ENCODE measurements at places on chromosomes 2 and 18. TPM values are rescaled to one million over a fixed set of nuclear protein-coding genes. Genes with fewer than 3 reads are reported as not detected.

The RGPD3 gene
- 0.11 TPM for total RNA-seq

The STEAP3 gene
- total RNA-seq: 26.6 TPM

The GAD1 gene
- total RNA-seq: not detected

The CCDC68 gene
- 46.8 TPM for total RNA-seq

- no peaks in the 10 kb centered on the region for H3K36me3 ChIP-seq
- peaks cover 17% of the 10 kb centered on the region for H3K27me3 ChIP-seq
- peaks cover 3% of the 10 kb centered on the region for H3K4me1 ChIP-seq
- H3K27ac ChIP-seq: no peak overlapping the region
Measured at GRCh38 chr2:241864168-241864849, 5.2 kb upstream of the RTP5 start.

DNA sequence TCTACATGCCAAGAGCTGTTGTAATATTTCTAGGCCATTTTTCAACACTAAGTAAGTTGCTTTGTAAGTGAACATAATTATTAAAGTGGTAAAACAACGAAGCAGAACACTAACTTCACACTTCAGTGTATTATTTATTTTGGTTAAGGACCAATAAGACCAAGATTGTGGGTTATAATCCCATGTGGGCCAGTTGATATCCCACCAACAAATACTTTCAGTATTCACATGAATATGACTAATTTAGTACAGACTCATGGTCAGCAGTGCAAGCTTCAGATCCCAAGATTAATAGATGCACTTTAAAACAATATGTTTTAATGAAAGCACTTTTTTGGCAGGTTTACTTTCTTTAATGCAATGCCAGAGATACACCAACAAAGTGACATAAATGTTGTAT, 154.3 kb downstream of the LCLAT1 start:
- no peaks in the 10 kb centered on the region for H3K36me3 ChIP-seq
- H3K27ac ChIP-seq: no peak overlapping the region
- no peaks in the 10 kb centered on the region for H3K27me3 ChIP-seq
- DNase-seq: no peak
- no peak overlapping the region for H3K4me3 ChIP-seq

DNA sequence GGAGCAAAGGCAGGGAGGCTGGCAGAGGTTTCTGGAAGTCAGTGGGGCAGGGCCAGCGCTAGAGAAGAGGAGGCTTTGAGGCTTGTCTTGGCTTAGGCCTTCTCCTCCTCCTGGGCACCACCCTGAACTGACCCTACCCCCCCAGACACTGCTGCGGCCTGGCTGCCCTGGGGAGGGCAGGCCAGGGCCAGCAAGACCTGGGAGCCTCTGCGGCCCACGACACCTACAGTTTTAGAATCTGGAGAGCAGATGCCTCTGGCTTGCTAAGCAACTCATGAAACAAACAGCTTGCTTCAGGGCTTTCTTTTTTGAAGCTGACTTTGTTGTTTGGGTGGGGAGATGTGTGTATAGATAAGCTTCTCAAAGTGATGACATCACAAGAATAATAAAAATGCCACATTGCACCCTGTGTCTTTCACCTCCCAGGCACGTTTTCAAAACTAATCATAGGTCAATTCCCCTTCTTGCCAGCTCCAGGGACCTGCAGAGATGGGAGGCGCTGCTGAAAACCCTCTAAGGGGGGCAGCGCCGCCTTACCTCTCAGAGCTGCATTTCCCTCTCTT, 46.2 kb upstream of the SMAD7 start:
- no peak overlapping the region for H3K4me3 ChIP-seq
- DNase-seq: no peak
- H3K36me3 ChIP-seq: no peaks in the 10 kb centered on the region
- peaks cover 7% of the 10 kb centered on the region for H3K4me1 ChIP-seq
- no peak overlapping the region for H3K27ac ChIP-seq

DNA sequence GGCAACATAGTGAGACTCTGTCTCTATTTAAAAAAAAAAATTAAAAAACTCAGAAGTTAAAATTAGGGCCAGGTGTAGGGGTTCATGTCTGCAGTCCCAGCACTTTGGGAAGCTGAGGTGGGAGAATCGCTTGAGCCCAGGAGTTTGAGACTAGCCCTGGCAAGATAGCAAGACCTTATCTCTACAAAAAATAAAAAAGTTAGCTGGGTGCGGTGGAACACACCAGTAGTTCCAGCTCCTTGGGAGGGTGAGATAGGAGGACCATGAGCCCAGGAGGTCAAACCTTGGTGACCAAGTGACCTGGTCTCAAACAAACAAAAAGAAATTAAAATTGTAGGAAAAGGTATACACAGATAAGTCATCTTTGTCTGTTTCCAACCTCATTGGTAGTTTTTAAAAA, 11.3 kb downstream of the TTLL4 start:
- H3K36me3 ChIP-seq: no peaks in the 10 kb centered on the region
- H3K27me3 ChIP-seq: no peaks in the 10 kb centered on the region
- no peaks in the 10 kb centered on the region for H3K4me1 ChIP-seq

GRCh38 chr18:3525870-3526420, 76.0 kb downstream of the TGIF1 start:
- no peaks in the 10 kb centered on the region for H3K4me1 ChIP-seq
- no peak overlapping the region for H3K4me3 ChIP-seq
- no peak overlapping the region for H3K27ac ChIP-seq
- H3K36me3 ChIP-seq: no peaks in the 10 kb centered on the region

- DNase-seq: no peak
- H3K4me3 ChIP-seq: no peak overlapping the region
- H3K36me3 ChIP-seq: no peaks in the 10 kb centered on the region
- no peaks in the 10 kb centered on the region for H3K4me1 ChIP-seq
- no peak overlapping the region for H3K27ac ChIP-seq
Measured at GRCh38 chr18:59834267-59834666, 65.5 kb upstream of the PMAIP1 start.

- no peak overlapping the region for H3K27ac ChIP-seq
- H3K27me3 ChIP-seq: no peaks in the 10 kb centered on the region
- H3K4me3 ChIP-seq: no peak overlapping the region
- no peaks in the 10 kb centered on the region for H3K4me1 ChIP-seq
- DNase-seq: no peak
Measured at GRCh38 chr2:62498739-62499138, 7.3 kb downstream of the TMEM17 start.

DNA sequence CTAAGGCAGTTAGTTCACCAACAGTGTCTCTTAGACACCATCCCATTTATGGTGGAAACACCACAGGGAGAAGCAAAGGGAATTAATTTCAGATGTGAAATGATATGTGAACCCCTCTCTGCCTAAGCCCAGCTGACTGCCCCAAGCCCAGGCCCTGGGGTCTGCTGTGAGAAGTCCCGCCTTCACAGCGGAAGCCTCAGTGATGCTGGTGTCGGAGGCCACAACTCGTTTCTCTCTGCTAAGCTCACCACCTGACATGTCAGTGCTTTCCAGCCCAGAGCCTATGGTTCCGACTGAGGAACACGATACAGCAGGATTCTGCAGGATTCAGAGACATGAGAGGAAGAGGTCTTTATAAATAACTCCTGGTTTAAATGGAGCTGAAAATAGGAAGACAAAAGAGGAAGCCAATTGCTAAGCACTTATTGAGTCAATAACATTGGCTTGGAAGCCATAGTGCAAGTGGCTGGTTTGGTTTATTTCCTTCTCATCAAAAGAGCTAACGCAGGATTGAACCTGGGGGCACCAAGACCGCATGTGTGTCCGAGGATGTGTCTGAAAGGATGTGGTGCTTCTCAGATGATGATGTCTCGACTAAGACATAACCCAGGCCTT, 21.9 kb upstream of the LOXHD1 start:
- H3K4me1 ChIP-seq: no peaks in the 10 kb centered on the region
- H3K36me3 ChIP-seq: no peaks in the 10 kb centered on the region
- H3K4me3 ChIP-seq: no peak overlapping the region
- no peak for DNase-seq

GRCh38 chr2:46258937-46259776, 38.0 kb upstream of the EPAS1 start:
- DNase-seq: no peak
- no peaks in the 10 kb centered on the region for H3K27me3 ChIP-seq
- H3K27ac ChIP-seq: no peak overlapping the region
- no peaks in the 10 kb centered on the region for H3K4me1 ChIP-seq

GRCh38 chr2:233799087-233799665, 21.0 kb downstream of the MROH2A start:
- no peaks in the 10 kb centered on the region for H3K36me3 ChIP-seq
- no peaks in the 10 kb centered on the region for H3K4me1 ChIP-seq
- no peak for DNase-seq
- H3K27me3 ChIP-seq: no peaks in the 10 kb centered on the region

GRCh38 chr2:122070241-122070731, 314.8 kb downstream of the TSN start:
- DNase-seq: no peak
- H3K4me1 ChIP-seq: no peaks in the 10 kb centered on the region
- no peak overlapping the region for H3K27ac ChIP-seq
- no peaks in the 10 kb centered on the region for H3K27me3 ChIP-seq
- no peak overlapping the region for H3K4me3 ChIP-seq

GRCh38 chr2:46829231-46829995, 86.2 kb downstream of the MCFD2 start:
- H3K4me1 ChIP-seq: no peaks in the 10 kb centered on the region
- no peak overlapping the region for H3K27ac ChIP-seq
- peak; percentile 12 for DNase-seq
- no peaks in the 10 kb centered on the region for H3K36me3 ChIP-seq
- no peaks in the 10 kb centered on the region for H3K27me3 ChIP-seq

DNA sequence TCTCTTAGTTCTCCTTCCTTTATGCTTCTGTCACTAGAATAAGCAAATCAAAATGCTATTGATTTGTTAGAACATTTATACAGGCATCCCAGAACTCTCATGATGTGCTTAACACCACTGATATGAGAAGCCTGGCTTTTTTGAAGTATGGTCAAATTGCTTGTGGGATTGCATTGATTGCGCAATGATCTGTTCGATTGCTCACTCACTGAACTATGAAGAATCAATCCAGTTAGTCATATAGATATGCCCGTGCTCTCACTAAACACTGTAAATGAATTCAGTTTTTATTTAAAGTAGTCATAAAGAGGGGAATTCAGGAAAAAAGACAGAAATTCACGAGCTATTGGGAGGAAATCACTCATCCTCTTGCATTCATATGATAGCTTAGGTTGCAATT, 1237.8 kb downstream of the SUCLG1 start:
- no peaks in the 10 kb centered on the region for H3K36me3 ChIP-seq
- DNase-seq: no peak
- no peak overlapping the region for H3K27ac ChIP-seq
- H3K27me3 ChIP-seq: no peaks in the 10 kb centered on the region
- H3K4me3 ChIP-seq: no peak overlapping the region

GRCh38 chr2:170350929-170351826, 173.2 kb downstream of the MYO3B start:
- H3K36me3 ChIP-seq: no peaks in the 10 kb centered on the region
- no peak for DNase-seq
- H3K27ac ChIP-seq: no peak overlapping the region
- no peaks in the 10 kb centered on the region for H3K27me3 ChIP-seq

DNA sequence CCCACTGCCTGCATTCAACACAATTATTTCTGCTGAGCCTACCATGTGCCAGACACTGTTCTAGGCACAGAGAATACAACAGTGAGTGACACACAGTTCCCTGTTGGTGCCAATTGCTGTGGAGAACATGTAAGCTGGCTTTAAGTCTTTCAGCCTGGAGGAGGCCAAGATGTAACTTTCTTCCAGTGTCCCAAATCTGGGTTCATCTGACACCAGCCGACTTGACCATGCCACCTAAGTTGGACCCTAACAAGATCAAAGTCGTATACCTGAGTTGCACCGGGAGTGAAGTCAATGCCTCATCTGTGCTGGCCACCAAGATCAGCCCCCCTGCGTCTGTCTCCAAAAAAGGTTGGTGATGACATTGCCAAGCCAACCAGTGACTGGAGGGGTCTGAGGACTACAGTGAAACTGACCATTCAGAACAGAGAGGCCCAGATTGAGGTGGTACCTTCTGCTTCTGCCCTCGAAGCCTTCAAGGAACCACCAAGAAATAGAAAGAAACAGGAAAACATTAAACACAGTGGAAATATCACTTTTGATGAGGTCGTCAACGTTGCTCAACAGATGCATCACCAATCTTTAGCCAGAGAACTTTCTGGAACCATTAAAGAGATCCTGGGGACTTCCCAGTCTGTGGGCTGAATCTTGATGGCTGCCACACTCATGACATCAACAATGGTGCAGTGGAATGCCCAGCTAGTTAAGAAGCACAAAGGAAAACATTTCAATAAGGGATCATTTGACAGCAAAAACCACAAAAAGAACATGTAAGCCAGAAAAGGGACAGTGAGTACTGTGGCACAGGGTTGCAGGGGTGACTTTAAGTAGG, 6.3 kb downstream of the TRABD2A start:
- no peaks in the 10 kb centered on the region for H3K27me3 ChIP-seq
- DNase-seq: no peak
- no peaks in the 10 kb centered on the region for H3K36me3 ChIP-seq
- no peaks in the 10 kb centered on the region for H3K4me1 ChIP-seq
- no peak overlapping the region for H3K4me3 ChIP-seq

- no peaks in the 10 kb centered on the region for H3K27me3 ChIP-seq
- no peaks in the 10 kb centered on the region for H3K36me3 ChIP-seq
- no peak for DNase-seq
- H3K4me1 ChIP-seq: no peaks in the 10 kb centered on the region
- H3K4me3 ChIP-seq: no peak overlapping the region
- no peak overlapping the region for H3K27ac ChIP-seq
Measured at GRCh38 chr2:217063238-217063755, 203.4 kb upstream of the TNP1 start.
